ENCODE measurements at places on chromosomes 3 and 15.

DNA sequence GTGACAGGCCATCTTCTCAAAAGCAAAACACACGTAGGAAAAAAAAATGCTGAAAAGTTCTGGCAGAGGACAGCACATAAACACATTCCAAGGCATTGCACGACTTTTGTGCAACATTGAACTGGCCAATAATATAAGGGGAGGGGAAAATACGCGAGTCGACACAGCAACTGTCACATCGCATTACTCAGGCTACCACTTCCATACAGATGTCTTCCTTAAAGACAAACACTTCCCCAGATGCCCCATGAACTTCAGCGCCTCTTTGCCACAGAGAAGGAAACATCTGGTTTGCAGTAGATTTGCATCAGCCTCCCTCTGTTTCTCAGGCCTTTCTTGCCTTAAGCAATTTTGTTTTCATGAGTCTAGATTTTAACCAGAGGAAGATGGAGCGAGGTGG, 144.4 kb upstream of the IGF1R start:
- no peak for DNase-seq

DNA sequence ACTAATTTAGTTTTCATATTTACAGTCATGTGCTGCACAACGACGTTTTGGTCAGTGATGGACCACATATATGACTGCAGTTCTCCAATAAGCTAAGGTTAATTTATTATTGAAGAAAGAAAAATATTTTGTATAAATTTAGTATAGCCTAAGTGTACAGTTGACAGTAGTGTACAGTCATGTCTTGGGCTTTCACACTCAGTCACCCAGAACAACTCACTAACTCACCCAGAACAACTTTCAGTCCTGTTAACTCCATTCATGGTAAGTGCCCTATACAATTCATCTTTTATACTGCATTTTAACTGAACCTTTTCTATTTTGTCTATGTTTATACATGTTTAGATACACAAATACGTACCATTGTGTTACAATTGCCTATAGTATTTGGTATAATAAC, 3.8 kb upstream of the GABRR3 start:
- no peak for DNase-seq

DNA sequence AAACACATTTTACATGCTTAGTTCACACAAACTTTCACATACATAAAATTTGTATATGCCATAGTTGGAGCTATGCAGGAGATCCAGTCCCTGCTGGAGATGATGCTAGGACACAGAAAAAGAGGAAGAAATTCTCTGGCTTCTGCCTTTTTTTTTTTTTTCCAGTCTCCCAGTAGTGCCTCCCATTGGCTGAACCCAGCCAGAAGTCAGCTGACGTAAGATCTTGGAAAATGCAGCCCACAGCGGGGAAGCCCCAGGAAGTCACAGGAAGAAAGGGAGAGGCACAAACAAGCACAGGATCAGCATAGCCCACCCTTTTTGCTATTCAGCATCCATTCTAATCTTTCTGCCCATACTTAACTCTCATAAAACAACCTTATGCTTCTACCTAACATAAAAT, 38.5 kb downstream of the SCN11A start:
- no peak for DNase-seq

DNA sequence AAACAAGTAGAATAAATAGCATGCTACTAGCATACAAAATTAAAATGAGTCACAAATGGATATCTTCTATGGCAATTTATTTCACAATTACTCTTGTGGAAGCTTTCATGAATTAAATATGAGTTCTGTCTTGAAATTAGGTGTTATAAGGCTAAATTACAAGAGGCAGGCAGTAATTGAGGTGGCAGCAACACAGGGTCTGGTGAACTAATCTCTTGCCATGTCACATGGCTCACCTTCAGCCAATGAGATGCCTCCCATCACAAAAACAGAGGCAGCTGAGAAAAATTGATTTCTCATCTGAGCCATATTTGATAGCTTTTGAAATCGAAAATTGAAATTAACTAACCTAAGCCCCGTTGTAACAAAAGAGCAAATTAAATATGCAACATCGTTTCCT, 268.8 kb downstream of the NR2F2 start:
- peak; percentile 68 for DNase-seq

DNA sequence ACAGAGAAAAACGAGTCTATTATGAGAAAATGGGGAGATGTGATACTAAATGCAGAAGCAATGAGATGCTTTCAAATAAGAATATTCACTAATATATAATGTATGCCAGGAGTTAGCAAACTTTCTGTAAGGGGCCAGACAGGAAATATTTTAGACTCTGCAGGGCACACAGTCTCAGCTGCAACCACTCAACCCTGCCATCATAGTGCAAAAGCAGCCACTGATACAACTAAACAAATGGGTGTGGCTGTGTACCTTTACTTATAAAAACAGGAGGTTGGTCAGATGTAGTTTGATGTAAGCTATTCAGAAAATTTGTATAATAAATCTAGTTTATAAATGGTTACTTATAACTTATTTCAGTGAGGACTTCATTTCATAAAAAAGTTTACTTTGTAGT, 78.1 kb downstream of the FBXL22 start:
- DNase-seq, result no peak

DNA sequence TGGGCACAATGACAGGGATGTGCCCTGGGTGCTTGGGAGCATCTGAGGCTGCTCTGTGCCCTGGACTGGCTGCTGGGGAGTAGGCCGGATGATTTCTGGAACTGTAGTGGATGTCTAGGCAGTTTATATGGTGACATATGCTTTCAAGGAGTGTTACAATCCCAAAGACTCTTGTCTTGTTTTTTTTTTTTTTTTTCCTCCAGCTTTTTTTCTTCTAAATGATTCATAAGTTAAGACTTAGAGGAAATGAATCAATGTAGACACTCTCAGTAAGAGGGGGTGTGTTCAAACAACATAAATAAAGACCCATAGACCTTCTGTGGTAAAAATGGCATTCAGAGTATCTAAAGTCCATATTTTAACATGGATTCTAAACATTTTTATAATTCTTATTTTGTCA, 706.1 kb upstream of the GOLIM4 start:
- no peak for DNase-seq

DNA sequence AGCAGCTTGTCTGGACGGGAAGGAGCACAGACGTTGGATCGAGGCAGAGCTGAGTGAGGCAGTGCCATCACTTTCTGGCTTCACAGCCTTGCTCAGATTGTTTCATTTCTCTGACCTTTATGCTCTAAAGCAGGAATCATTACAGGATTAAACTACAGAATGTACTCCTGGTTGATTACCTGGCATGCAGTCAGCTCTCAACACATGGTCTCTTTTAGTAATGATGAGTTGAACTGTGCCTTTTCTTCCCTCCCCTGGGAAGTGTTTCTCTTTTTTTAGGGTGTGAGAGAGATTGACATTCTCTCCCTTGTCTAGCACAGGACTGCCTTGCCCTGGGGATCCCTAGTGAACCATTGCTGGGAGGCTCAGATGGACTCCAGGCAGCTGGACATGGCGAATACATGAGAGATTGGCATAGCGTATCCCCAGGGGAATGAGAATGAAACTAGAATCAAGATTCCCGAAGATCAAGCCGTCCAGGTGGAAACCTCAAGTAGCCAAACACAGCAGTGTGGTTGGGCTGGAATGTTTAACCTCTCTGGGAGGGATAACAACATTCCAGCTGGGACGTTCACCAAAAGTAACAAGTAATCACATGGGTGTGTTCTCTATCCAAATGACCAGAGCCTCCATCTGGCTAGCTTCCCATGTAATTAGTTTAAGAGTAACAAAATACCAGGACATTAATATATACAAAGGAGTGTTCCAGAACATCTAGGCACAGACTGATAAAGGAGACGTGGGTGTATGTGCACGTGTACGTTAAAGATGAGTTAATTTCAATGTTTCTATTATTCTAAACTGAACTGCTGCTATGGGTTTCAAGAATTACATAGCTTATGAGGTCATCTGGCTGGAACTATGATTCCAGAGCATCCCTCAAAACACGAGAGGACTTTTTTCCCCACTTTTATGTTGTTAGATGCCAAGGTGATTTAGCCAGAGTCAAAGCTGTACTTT, 118.6 kb upstream of the NR2E3 start:
- DNase-seq, result no peak

GRCh38 chr15:60009980-60010732, 6.0 kb downstream of the FOXB1 start:
- DNase-seq, result no peak

DNA sequence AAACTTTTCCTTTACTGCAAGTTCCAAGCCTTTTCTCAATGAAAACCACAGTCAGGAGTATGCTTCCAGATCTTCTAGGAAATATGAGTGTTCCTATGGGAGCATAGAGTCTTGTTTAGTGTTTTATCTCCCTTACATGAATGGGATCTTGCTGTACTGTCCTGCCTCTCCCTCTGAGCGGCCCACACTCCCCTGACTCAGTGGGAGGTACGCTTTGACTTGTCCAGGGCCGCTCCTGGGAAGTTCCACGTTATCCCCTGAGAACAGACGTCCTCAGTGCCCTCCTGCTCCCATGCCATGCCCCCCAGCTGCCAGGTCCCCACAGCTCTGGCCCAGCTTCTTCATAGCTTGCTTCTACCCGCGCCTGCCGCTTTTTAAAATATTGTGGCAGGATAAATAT, 28.9 kb upstream of the VPS33B start:
- no peak for DNase-seq

DNA sequence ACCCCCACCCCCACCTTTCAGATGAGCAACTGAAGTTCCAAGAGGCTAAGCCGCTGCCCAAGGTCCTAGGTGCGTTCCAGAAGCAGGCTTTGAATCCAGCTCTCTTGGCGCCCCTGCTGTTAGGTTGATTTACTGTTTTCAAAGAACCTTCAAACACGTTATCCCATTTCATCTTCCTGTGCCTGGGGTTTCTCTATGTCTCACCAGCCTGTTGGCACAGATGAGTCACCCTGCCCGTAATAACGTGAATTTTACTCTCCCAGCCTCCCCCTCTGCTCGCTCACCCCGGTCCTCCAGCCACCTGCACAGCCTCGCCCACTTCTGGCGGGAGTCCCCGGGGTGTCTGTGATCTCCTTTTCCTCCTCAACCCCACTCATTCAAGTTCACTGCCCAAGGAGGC, 13.0 kb upstream of the TSEN2 start:
- DNase-seq, result no peak

GRCh38 chr3:168030577-168030976, 65.1 kb downstream of the GOLIM4 start:
- DNase-seq, result no peak

GRCh38 chr3:138195481-138195880, 8.4 kb downstream of the ARMC8 start:
- DNase-seq, result no peak

GRCh38 chr3:129077222-129077621, 16.6 kb downstream of the GP9 start:
- DNase-seq, result no peak

DNA sequence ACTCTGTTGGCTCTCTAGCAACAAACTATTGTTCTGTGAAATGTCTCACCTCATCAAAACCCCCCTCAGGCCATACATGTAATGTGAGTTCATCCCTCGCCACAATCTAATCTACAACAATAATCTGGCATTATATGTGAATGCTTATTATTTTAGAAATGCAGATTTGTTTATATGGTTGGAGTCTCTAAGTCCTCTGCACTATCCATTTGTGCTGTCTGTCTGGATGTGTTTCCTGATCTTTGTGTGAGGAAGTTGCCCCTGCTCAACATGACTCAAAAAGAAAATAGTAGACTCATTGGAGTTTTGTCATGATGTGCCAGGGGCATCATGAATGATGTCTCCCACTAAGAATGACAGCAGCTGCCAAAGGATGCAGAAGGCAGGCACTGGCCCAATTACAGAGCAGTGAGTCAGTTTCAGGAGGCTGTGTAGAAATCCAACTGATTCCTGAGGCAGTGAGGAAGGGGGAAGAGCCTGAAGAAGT, 161.6 kb upstream of the PDZRN3 start:
- no peak for DNase-seq

DNA sequence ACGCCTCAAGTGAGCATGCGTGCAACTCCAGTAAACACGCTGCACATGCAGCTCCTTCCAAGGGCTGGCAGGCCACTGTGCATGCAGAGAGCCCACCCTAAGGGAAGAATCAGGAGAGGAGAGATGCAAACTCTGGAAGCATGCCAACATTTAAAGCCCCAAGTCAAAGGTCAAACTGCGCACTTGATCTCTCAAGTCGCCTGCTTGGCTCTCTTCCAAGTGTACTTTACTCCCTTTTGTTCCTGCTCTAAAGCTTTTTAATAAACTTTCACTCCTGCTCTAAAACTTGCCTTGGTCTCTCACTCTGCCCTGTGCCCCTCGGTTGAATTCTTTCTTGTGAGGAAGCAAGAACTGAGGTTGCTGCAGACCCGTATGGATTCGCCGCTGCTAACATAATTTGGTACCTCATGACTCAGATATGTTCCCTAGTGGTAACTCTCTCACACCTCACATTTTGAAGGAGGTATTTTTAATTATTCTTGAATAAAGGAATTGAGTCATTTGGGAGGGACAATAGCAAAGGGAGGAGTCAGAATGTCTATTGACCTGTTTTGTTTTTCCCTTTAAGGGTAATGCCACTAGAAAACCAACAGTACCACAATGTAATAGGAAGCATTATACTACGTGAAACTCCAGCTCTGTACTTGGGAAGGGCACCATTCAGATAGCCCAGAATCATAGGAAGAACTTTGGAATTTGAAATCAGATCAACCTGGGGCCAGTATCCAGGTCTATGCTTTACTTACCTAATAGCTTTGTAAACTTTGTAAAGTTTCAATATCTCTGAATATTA, 19.6 kb upstream of the DGKG start:
- DNase-seq, result no peak

DNA sequence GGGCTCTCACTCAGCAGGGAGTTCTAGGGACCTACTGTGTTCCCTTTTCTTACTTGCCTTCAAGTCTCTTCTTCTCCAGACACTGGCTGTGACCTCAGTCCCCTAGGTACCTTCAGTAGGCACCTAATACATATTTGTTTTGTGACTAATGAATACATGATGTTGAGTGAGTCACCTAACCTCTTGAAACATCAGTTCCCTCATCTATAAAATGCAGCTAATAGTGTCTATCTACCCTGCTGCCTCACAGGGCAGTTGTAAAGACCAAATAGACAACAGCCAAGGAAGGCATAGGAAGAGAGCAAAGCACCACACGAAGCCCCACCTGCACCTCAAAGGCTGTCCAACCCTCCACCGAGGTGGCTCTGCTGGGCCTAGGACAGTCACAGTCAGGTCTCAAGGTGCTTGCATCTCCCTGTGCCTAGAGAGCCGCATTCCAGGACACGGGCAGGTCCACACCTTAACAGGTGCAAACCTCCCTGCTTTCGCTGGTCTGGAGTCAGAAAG, 29.1 kb downstream of the DAPK2 start:
- DNase-seq, result no peak

GRCh38 chr3:39977058-39977794, 167.8 kb downstream of the MYRIP start:
- no peak for DNase-seq

GRCh38 chr3:182983876-182984275, 3.5 kb upstream of the DCUN1D1 start:
- no peak for DNase-seq

- DNase-seq, result no peak
Observed at GRCh38 chr3:197309528-197310361, 11.3 kb upstream of the DLG1 start.

GRCh38 chr3:149992416-149993058, 21.8 kb upstream of the PFN2 start:
- no peak for DNase-seq

GRCh38 chr15:80662129-80662528, 33.0 kb upstream of the ABHD17C start:
- DNase-seq, result no peak

All from NCI-H2081 treated with DMSO at 0.1 percent for 48 hours (cell line).